ENCODE measurements at places on chromosomes 6 and 20.

DNA sequence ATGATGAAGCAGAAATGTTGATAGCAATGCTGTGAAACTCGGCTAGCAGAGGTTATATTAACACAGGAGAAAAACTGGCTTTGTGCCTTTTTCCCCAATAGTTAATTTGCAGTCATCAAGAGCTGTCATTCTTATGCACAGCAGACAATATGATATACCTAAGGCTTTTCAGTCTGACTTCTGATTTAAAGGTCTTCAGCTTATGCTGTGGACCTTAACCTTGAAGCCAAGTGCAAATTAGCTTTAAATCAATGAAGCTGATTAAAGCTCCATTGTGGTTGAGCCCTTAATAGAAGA, 171.6 kb upstream of the ID4 start:
- no peak for DNase-seq

GRCh38 chr6:28254121-28254519, 2.1 kb upstream of the ZKSCAN4 start:
- DNase-seq, result no peak

DNA sequence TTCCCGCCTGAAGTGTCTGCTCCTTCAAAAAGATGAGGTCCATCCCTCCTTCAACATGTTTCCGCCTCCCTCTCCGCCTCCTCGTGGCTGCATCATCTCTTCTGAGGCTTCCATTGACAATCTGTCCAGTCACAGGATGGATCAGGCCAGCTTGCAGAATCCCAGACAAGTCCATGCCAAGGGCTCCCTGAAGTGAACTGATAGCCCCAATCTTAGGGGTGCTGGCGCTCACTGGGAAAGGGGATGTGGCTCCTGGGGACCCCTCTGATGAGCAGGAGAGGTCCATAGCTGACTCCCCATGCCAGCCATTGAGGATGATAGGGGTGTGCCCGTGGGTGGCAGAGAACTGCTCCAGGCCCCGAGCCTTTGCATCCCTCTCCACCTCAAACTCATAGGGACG, 48.6 kb upstream of the EMILIN3 start:
- DNase-seq, result no peak

GRCh38 chr6:112979830-112980229, 632.7 kb downstream of the RFPL4B start:
- DNase-seq, result peak; percentile 18

DNA sequence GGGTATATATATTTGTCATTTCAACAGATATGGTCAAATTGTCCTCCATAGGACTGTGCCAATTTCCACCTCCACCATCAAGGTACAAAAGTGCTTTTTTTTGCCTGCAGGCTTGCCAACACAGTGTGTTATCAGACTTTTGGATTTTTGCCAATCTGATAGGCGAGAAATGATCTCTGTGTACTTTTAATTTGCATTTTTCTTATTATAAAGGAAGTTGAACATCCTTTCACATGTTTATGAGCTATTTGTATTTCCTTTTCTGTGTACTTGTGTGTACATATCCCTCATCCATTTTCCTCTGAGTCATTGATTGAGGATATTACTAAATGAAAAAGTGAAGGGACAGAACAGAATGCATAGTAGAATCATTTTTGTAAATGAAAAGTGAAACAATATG, 39.0 kb upstream of the PTPN1 start:
- DNase-seq, result no peak

- no peak for DNase-seq
These were observed 29.6 kb downstream of the PAK5 start for GRCh38 chr20:9809271-9809670.

- peak; percentile 68 for DNase-seq
These were observed 1.5 kb upstream of the MSH5 start for GRCh38 chr6:31737991-31738979.

DNA sequence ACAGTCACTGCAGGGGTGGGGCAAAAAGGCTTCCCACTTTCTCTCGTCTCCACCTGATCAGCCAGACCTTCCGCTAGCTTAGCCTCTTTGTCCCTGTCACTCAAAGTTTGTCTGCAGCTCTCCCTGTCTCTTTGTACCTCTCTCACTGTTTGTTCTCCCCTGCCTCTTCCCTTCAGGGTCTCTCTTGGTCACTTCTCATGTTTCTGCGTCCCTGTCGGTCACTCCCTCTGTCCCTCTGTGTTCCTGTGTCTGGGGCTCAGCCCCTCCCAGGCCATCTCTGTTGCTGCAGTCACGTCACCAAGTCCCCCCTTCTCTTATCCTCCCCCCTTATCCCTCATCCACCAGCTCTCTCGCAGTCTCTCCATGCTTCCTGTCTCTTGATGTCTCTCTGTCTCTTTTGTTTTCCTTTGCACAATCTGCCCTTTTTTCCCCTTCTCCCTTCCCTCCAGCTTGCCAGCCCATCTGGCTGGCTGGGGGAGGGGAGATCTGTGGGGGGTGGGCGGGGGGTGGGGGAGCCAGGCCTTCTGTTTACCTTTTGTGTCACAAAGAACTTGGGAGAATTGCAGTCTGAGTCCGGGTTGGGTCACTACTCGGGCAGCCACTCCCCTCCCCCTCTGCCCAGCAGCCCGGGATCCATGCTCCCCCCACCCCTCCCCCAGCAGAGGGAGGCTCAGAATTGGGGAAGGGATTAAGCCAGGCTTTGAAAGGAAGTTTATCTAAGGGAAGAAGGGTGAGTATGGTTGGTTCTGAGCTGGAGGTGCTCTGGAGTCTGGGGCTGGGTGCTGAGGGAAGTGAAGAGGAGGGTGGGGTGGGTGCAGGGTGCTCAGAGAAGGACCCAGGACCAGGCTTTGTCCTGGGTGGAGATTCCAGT, 32.3 kb downstream of the FOXP4 start:
- DNase-seq, result peak; percentile 60

GRCh38 chr6:57324538-57324937, 7.1 kb downstream of the PRIM2 start:
- DNase-seq, result no peak

DNA sequence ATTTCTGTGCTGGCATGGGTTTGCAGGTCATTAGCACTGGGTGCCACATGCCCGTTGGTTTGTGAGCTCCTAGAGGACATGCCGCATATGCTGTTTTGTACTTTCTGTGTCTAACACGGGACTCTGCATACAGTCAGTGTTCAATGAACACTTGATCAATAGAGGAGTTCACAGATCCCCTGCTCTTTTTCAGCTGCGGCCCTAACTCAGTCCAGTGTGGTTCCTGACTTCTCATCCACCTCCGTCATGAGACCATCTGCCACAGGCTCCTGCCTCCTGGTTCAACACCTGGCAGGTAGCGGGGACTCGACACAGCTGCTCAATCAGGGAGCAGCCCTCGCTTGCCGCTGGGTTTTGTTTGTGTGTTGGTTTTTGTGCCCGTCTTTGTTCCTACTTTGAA, 13.8 kb upstream of the BMP7 start:
- DNase-seq, result no peak

DNA sequence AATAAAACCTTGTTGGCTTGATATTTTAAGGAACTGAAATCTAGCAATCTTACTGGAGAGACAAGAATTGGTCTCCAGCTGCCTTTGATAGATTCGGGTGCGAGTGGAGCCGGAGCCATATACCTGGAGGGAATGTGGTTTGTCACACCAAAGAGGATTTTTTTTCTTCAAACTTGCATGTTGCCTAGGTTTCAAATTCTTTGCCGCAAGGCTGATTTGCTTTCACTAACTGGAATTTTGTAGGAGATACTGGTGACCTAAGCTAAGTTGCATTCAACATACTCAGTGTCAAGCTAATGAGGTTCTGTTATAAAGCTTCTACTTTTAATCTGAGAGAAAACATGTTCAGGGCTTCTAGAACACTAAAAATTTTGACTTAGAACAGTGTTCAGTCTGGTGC, 39.7 kb upstream of the ASIP start:
- DNase-seq, result no peak

DNA sequence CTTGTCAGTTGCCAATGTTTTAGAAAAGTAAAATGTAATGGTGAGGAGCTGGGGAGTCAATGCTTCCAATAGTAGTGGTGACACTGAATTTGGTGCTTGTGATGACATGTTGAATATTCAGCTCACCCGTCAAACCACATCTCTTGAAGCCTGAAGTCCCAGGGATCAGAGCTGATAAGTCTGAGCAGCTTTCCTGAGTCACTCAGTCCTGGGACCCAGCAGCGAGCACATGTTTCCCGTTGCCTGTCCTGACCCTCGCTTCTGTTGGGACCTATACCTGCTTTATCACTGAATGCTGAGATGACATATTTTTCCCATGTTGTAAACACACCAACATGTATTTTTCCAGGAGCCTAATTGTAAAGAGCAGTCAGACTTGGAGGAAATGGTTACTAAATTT, 693.6 kb downstream of the QKI start:
- DNase-seq, result no peak

DNA sequence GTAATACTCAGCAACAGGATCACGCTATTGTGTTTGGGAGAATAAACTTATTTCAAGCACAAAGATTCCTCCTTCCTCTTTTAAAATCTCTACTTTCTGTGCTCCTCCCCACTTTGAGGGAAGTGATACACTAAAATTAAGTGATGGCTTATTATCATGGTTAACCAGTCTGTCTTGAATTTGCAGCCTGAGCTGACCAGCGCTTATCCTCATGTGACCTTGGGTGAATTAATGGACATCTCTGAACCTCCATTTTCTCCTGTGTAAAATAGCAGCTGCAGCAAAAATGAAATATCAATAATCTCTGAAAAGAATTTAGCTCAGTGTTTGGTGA, 222.6 kb downstream of the BCAS1 start:
- no peak for DNase-seq

DNA sequence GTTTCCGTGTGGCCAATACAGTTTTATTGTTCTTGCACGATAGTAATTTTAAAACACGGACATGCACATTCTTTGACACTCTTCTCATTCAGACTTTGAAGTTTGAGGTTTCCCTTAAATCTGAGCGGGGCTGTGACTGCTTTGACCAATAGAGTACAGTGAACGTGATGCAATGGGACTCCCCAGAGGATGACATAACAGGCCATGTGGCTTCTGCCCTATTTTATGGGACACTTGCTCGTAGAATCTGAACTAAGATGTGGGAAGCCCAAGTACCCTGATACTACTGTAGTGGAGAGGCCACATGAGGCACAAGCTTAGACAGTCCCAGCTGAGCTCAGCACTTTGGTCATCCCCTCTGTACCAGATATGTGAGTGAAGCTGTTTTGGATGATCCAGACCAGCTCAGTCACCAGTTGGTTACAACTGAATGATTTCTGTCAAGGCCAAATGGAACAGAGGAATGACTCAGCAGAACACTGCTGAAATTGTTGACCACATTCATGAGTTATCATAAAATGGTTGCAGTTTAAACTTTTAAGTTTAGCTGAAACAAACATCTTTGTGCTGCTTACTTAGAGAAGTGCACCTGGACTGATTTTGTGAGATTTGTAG, 279.4 kb downstream of the RFPL4B start:
- no peak for DNase-seq

DNA sequence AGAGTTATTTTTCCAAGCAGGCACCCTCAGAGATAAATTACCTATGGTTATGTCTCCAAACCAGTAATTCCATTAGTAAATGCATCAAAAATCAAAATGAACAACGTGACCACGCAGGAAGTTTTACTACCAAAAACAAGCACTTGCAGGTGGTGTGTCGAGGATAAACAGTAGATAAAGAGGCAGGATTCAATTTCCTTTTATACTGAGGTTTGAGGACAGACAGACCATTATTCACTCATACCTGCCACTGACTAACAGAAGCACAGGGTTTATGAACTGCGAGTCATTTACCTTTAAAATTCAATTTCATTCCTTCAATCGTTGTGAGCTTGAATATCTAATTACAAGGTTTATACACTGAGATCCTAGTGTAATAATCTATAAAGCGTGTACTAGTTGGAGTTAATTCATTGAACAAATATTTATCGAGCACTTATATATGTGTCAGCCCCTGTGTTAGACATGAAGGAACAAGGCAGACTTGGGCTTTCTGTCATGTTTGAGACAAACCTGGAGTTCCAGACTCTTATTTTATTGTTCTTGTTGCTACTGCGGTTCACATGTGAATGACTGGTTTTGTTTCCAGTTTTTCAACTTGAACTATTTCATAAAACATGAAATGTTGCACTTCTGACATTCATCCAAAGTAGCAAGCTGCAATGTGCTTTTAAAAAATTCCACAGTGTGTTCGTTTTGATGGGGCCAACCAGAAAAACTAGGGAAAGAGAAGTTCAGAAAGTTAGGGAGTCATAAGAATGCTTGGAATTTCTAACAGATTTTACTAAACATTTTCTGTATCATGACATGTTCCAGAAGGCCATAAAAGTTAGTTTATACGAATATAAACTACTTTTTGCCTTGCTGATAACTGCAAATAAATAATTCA, 205.6 kb downstream of the UST start:
- no peak for DNase-seq

DNA sequence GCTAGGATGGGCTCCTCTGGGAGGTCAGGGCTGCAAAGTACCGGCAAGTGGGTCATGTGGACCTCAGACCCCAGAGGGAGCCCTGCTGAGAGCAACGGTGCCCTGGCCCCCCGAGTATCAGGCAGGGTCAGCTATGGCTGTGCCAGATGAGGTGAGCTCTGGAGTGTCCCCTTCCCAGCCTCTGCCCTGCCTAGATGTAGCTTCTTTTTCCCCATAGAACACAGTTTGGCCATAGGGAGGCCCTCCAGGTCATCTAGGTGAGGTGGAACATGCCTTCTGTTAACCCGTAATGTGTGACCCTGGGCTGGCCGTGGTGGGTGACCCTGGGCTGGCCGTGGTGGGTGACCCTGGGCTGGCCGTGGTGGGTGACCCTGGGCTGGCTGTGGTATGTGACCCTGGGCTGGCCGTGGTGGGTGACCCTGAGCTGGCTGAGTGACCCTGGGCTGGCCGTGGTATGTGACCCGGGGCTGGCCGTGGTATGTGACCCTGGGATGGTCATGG, 21.2 kb upstream of the PCMTD2 start:
- DNase-seq, result no peak

- DNase-seq, result no peak
These were observed 180.4 kb downstream of the ADGRG6 start for GRCh38 chr6:142482249-142482648.

- DNase-seq, result no peak
These were observed 221.5 kb upstream of the DEFB112 start for GRCh38 chr6:50271266-50271665.

GRCh38 chr6:169958510-169958909, 207.1 kb downstream of the ERMARD start:
- DNase-seq, result no peak

DNA sequence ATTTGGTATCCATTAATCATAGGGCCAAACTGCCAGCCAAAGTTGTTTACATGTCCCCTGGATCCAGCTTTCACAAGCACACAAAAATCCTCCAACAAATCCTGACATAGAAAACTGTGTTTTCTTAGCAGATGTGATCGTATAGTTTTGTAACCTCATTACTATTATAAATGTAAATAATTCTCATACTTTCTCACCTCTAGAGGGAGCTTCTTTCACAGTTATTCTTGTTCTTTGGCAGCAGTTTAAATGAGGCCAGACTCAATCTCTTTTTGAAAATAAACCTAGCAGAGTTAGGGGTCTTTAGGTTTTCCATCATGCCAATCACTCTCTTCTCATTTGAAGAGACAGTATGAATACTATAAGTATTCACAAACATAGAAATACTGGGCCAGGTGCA, 17.0 kb upstream of the ZNF318 start:
- no peak for DNase-seq

GRCh38 chr20:32806356-32806755, 13.4 kb upstream of the MAPRE1 start:
- no peak for DNase-seq

GRCh38 chr20:23039885-23040508, 4.9 kb downstream of the SSTR4 start:
- no peak for DNase-seq
